HS-5 (cell line): ENCODE measurements at places on chromosomes 7 and 10.

- DNase-seq: no peak
Observed at GRCh38 chr7:110397927-110398660, 692.8 kb upstream of the LRRN3 start.

GRCh38 chr7:156157409-156158012 lies 345.2 kb upstream of the SHH start:
- DNase-seq: no peak

DNA sequence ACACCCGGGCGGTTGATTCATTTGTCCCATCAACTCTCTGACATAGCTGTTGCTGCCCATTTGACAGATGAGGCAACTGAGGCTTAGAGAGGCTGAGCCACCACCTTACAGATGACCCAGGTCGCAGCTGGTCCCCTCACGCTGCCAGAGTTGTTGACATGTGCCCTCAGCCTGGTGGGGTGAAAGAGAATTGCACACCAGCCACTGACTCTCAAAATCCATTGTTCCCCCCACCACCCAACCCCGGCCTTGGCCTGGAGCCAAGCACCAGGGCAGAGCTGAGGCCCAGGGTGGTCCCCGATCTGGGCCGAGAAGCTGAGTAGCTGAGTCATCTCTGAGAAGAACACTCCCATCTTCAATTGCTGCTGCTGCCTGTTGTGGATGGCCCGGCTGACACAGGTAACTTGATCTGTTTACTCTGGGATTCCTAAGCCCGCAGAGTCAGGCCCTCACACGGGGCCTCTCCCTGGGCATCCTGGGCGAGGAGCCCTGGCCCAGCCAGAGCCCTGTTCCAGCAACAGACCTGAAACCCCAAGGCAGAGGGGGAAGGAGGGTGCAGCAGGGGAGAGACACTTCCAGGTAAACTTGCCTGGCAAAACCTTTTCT lies 27.5 kb downstream of the PVRIG start:
- DNase-seq: peak; percentile 15

DNA sequence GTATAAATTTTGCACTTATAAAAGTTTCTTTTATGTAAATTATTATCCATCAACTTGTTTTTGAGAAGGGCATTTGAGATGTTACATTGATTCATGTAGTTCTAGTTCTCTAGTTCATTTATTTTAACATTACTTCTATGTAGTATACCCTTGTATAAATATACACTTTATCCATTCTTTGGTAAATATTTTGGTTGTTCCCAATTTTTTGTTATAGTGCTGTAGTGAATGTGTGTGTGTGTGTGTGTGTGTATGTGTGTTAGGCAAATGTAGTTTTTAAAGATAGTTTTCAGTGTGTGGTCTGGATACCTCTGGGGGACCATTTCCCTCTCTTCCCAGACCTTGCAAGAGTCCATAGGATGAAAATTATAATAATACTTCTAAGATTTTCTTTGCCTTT lies 15.0 kb downstream of the PRKAR2B start:
- DNase-seq: no peak

DNA sequence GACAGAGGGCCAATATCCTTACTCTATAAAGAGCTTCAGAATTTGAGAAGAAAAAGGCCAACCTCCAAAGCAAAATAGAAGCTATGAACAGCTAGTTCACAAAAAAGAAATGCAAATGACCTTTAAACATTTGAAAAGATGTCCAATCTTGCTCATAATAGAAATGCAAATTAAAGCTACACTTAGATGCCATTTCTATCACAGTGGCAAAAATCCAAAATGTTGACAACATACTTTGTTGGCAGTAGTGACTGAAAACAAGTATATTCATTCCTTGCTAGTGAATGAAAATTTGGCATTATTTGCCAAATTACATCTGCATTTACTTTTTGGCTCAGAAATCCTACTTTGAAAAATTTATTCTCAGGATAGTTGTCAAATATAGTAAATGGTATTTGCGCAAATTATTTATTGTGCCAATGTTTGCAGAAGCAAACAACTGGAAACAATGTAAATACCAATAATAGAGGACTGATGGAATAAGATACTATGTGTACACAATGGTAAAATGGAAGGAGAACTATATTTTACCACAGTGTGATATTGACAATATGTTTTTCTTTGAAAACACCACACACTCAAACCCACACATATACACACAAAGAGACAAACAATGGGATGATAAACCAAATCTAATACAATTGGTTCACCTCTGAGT lies 9.4 kb downstream of the TMEM106B start:
- DNase-seq: no peak

DNA sequence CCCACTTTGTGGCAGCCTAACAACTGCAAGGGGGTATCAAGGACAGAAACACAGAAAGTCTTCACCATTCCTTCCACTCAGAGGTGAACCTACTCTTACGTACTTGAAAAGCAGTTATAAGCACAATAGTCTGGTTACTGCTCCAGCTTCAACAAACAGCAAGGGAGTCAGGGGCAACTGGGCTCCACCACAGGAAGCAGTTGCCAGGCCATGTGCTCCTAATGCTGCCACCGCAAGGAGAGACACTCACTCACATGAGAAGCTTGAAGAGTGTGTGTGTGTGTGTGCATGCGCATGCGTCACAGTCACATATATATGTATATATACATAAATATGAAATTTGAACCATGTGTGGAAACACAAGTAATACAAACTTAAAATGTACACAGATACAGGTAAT lies 65.5 kb downstream of the GRB10 start:
- DNase-seq: no peak

- DNase-seq: no peak
Observed at GRCh38 chr7:153838591-153838990, 213.6 kb upstream of the DPP6 start.

DNA sequence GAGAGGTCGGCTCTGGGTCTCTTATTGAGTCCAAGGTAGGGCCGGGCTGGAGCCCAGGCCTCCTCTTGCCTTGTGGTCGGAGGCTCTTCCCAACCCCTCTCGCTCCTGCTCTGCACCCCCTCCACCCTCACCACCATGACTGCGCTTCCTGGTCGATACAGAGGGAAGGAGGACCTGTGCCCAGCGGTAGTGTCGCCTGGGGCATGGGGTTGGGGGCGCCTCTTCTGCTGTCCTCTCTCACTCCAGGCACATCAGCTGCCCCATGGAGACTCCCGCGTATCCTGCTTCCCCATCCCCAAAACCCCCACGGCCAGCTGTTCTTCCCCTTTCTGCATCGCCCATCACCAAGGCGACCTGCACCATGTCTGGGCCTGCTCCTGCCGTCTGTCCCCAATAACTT lies 44.4 kb downstream of the TMEM270 start:
- no peak for DNase-seq

GRCh38 chr10:127790066-127790624 lies 53.2 kb downstream of the FOXI2 start:
- DNase-seq: no peak

DNA sequence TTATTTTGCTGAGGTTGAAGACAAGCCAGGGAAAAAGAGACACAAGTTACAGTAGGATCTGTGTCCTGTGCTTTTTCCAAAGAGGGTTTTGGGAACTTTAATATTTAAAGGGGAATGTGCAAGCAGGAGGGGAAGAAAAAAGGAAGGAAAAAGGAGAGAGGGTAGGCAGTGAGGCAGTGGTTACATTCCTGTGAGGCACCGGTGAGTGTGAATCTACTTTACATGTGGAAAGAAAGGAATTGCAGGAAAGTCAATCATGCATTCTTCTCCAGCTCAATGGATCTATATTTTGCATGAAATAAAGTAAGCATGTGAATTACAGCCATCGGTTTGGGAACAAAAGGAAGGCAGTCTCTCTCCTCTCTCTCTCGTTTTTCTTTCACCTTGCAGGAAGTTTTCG lies 12.6 kb upstream of the DYNC2I1 start:
- DNase-seq: no peak

- DNase-seq: peak; percentile 36
Observed at GRCh38 chr7:7183838-7184463, 1.6 kb downstream of the C1GALT1 start.

- DNase-seq: no peak
Observed at GRCh38 chr7:123641901-123642300, 13.8 kb upstream of the LMOD2 start.

- DNase-seq: no peak
Observed at GRCh38 chr10:60883187-60883586, 60.8 kb downstream of the RHOBTB1 start.

- no peak for DNase-seq
Observed at GRCh38 chr7:25624051-25624450, 395.8 kb upstream of the NPVF start.

DNA sequence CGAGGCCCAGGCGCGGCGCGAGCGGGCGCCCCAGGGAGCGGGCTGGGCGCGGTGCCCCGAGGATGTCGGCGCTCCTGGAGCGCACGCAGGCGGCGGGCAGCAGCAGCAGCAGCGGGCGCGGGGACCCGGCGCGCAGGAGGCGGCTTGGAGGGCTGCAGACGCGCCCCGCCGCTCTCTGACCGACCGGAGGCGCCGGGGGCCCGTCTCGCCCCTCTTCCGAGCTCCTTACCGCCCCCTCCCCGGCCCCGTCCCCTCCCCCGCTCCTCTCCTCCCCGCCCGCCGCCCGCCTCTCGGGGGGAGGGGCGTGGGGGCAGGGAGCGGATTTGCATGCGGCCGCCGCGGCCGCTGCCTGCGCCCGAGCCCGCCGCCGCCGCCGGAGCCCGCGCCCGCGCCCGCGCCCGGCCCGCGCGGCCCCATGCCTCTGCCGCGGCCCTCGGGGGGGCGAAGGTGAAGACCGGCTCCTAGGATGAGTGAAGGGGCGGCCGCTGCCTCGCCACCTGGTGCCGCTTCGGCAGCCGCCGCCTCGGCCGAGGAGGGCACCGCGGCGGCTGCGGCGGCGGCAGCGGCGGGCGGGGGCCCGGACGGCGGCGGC lies at the start of gene NRG3:
Gene NRG3, plus strand, starts transcription at position 320 of the 592 bp plus-strand sequence.
- no peak for DNase-seq
